ENCODE measurements at places on chromosomes 1 and 21.

GRCh38 chr1:226763905-226764264 is 24.8 kb upstream of the ITPKB start:
- peak; percentile 42 for DNase-seq

GRCh38 chr1:112262316-112262715 is 133.7 kb upstream of the CTTNBP2NL start:
- no peak for DNase-seq

DNA sequence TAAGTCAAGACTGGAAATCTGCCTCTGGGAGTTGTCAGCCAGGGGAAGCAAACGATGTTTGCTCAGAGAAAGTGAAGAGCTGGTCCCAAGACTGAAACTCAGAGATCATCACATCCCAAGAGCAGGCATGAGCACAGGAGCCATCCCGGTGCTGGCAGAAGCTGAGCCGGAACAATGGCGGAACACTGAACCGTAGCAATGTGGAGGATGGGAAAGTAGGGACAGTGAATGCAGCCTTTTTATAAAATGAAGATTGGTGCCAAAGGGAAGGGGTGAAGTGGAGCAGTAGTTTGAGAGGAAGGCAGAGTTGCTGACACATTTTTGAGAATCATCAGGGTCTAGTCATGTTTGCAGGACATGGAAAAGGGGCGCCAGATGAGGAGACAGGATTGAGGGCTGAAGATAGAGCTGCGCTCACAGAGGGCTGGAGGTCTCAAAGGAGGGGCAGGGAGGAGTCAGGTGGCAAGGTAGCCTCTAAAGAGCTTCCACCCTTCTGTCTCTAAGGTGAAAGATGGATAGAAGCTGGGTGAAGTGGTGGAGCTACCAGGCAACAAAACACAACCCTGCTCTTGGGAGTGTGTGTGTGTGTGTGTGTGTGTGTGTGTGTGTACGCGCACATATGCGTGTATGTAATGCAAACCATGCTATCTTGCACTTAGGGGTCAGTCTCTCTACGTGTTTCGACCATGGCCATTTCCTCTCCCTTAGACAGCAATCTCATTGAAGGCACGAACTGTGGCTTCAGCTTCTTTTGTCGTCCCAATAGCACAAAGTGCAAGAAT is 94.3 kb upstream of the IRF2BP2 start:
- DNase-seq = no peak

DNA sequence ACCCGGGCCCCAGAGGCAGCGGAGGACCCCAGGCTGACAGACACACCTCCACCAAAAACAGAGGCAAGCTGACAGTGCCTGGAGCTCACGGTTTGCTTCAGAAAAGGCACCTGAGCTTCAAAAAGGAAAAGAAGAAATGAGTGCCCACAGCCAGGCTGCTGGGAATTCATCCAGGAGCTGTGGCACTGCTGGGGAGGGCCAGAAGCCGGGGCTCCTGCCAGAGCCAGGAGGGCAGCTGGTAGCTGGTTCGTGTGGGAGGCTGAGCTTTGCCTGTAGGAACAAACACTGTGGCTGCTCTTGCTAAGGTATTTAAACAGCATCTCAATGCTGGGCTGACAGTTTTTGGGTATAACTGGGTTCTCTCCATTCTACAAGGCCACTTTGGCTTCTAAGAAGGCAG is 19.5 kb downstream of the KCNJ6 start:
- DNase-seq = no peak

GRCh38 chr1:179026813-179027669 is 1.3 kb downstream of the FAM20B start:
- no peak for DNase-seq

- no peak for DNase-seq
Measured at GRCh38 chr1:17067465-17068240, 13.8 kb upstream of the SDHB start.

- DNase-seq = no peak
Measured at GRCh38 chr1:229203030-229203751, 67.7 kb upstream of the RAB4A start.

DNA sequence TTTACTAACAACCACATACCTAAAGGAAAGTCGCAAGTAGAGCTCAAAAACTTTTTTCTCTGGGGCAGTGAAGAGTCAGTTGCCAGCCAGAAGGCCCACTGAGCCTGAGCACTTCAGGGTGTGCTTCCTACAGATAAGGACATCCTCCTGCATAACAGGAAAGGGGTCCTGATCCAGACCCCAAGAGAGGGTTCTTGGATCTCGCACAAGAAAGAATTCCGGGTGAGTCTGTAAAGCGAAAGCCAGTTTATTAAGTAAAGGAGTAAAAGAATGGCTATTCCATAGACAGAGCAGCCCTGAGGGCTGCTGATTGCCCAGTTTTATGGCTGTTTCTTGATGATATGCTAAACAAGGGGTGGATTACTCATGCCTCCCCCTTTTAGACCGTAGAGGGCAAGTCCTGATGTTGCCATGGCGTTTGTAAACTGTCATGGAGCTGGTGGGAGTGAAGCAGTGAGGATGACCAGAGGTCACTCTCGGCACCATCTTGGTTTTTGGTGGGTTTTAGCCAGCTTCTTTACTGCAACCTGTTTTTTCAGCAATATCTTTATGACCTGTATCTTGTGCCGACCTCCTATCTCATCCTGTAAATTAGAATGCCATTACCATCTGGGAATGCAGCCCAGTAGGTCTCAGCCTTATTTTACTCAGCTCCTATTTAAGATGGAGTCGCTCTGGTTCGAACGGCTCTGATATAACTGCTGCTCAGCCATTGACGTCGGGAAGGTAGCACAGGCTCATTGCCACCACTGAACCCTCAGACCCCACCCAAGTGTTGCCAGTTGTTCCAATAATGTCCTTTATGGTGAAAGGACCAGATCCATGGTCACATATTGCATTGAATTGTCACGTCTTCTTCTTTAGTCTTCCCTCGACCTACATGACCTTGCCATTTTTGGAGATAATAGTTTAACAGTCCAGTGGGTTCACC is 96.6 kb upstream of the ERRFI1 start:
- no peak for DNase-seq

DNA sequence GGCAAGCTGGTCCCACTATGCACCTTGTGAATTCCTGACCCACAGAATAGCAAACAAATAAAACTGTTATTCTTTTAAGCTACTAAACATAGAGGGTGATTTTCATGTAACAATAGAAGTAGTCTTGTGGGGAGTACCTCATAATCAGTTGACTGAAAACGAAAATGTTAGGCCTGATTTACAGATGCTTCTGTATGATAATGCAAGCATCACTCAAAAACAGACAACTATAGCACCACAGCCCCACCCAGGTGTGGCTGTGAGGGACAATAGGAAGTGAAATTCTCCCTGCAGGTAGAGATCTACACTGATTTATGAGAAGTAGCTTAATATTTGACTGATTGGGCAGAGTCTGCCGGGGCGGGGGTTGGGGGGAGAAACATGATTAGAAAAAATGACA is 26.5 kb upstream of the KRTAP19-8 start:
- DNase-seq = no peak

GRCh38 chr1:44723496-44724295 is 7.3 kb downstream of the RNU5D-1 start:
- peak; percentile 80 for DNase-seq

DNA sequence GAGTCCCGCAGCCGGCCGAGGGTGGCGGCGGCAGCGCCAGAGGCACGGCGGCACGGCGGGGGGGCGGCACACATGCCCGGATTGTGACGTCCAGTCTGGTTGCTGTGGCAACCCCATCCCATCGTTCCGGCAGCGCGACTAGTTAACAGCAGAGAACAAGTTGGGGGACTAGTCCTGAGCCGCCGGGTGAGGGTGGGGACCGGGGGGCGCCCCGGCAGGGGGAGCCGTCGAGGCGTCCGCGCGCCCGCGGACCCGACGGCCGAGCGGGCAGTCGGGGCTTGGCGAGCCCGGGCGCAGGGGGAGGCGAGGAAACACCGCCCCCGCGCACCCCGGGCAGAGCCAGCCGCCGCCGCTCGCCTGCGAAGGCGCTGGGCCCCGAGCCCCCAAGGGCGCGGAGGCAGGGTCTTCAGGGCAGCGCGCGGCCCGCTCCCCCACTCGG is at the start of gene CHD5:
CHD5 (minus strand) TSS at position 54 of the 439 bp plus-strand sequence. CDS start 298 bp downstream, outside the sequence.
- DNase-seq = peak; percentile 32

DNA sequence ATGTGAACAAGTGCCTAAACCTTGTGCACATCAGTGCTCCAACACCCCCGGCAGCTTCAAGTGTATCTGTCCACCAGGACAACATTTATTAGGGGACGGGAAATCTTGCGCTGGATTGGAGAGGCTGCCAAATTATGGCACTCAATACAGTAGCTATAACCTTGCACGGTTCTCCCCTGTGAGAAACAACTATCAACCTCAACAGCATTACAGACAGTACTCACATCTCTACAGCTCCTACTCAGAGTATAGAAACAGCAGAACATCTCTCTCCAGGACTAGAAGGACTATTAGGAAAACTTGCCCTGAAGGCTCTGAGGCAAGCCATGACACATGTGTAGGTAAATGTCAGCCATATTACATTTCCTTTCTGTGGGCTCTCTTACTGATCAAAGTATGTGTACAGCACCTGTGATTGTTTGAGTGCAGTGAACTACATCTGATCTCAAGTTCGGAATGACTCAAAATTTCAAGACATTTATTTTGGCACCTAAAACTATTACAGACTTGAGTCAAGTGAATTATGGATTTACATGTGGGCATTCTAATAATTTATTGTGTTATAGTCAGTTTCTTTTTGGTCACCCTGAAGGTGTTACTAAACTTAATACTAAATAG is 196.5 kb downstream of the TPR start:
- no peak for DNase-seq

DNA sequence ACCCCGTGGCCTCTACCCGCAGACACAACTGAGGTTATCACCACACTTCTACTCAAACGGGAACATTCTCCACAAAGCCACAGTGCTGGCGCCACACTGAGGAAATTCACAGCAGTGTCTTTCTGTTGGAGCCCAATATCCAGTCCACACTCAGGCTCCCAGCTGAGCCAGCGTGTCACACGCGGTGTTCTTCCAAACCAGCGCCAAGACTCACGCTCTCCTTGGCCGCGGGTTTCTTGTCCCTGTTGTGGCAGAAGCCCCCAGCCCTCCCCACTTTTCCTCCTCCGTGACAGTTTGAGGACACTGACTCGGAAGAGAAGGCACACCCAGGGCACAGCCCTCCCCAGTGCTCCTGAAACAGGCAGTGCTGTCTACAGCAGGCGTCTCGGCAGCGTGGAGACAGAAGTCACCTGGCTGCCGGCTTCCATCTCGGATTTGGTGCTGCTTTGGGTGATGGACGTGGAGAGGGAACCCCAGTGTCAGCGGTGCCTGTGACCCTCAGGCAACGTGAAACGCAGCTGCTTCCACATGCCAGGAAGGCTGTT is 35.4 kb upstream of the AGPAT3 start:
- DNase-seq = no peak

- no peak for DNase-seq
Measured at GRCh38 chr1:30384286-30385245, 338.8 kb downstream of the MATN1 start.

GRCh38 chr1:67460676-67461500 is 30.7 kb upstream of the SERBP1 start:
- no peak for DNase-seq

DNA sequence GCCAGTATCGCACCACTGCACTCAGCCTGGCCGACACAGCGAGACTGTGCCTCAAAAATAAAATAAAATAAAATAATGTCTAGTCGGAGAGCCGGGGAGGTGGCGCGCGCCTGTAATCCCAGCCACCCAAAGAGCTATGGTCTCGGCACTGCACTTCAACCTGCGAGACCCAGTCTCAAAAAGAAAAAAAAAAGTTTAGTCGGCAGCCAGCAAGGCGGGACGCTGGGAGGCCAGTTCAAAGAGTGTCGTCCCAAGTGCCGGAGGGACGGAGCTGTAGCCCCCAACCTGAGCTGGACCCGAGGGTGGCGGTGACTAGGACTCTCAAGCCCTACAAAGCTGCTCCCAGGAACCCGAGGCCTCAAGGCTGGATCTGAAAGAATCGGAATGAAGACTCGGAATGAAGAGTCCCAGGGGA is 632 bp upstream of the FALEC start:
- DNase-seq = no peak

- DNase-seq = peak; percentile 38
Measured at GRCh38 chr21:31732597-31733550, 956 bp upstream of the SCAF4 start.

GRCh38 chr1:110348050-110348449 is 8.9 kb downstream of the RBM15 start:
- no peak for DNase-seq

DNA sequence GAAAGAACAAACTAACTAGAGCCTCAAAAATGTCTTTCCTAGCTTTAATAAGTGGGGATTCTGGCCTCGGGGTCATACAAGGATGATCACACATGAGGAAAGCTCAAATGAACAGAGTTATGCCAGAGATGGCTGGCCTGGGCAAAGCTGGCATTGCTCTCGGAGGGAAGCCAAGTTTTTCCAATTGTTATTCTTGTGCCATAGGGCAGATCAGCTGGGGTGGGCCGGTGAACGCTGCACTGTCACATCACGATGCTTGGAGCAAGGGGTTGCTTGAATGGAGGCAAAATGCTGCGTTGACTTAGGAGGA is 75.9 kb upstream of the LYST start:
- DNase-seq = no peak

- DNase-seq = peak; percentile 16
Measured at GRCh38 chr1:193406901-193407300, 220.5 kb upstream of the B3GALT2 start.

DNA sequence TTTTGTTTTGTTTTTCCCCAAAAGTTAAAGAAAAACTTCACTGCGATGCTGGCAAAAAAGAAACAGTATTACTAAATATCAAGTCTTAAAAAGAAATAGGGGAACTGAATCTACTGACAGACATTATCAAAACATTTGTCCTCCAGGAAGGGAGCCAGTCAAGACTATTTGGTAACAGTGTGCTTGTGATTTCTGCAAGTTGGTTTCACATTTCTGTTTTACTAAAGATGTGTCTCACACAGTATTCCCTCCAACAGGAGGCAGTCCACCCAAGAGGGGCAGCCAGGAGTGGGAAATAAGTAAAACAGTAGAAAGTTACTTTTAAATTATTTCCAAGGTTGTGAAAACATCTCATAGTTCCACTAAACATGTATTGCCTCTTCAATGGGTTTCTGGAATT is 74.4 kb upstream of the SDC3 start:
- no peak for DNase-seq

- peak; percentile 36 for DNase-seq
Measured at GRCh38 chr1:6208723-6209660, 3.1 kb downstream of the RNF207 start.

DNA sequence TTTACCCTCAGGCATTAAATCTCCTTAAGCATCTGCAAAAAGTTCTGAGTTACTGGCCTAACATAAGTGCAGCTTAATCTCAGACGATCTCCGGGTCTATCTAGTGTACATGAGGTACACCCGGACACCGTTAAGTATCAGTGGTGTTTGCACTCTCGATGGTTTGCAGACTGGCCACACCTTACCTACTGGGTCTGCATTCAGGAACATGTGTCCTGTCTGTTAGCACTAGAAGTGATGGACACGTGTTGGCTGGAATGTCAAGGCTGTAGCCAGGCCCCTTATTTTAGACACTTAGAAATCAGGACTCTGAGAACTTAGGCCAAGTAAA is 783 bp upstream of the AGL start:
- peak; percentile 5 for DNase-seq

Data from activated CD8-positive, alpha-beta T cell treated with anti-CD3 and anti-CD28 coated beads for 36 hours (primary cell).